Epithelial cell of esophagus (primary cell): ENCODE measurements at places on chromosomes 11 and 22.

- no peak for DNase-seq
These were observed 26.2 kb downstream of the UBASH3B start for GRCh38 chr11:122681735-122682134.

DNA sequence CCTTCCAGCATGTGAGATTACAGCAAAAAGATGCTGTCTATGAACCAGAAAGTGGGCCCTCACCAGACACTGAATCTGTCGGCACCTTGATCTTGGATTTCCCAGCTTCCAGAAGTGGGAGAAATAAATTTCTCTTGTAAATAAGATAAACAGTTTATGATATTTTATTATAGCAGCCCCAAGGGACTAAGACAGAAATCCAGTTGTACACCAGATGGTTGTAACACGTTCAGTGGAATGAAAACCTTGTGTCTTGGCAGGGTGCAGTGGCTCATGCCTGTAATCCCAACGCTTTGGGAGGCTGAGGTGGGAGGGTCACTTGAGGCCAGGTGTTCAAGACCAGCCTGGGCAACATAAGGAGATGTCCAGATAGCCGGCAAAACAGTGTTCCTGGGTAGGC is 61.8 kb downstream of the MCHR1 start:
- DNase-seq, result no peak

- peak; percentile 98 for DNase-seq
These were observed 18.5 kb upstream of the FEZ1 start for GRCh38 chr11:125514336-125515101.

GRCh38 chr11:12801976-12802375 is 127.8 kb downstream of the TEAD1 start:
- DNase-seq, result no peak

GRCh38 chr22:48173061-48173772 is 1410.8 kb downstream of the TBC1D22A start:
- DNase-seq, result no peak

- no peak for DNase-seq
These were observed 5.4 kb downstream of the RNF121 start for GRCh38 chr11:71934213-71934612.

GRCh38 chr22:33921525-33922348 is 1.5 kb upstream of the LARGE1 start:
- DNase-seq, result peak; percentile 5

- no peak for DNase-seq
These were observed 153.8 kb upstream of the E2F8 start for GRCh38 chr11:19394525-19395016.

DNA sequence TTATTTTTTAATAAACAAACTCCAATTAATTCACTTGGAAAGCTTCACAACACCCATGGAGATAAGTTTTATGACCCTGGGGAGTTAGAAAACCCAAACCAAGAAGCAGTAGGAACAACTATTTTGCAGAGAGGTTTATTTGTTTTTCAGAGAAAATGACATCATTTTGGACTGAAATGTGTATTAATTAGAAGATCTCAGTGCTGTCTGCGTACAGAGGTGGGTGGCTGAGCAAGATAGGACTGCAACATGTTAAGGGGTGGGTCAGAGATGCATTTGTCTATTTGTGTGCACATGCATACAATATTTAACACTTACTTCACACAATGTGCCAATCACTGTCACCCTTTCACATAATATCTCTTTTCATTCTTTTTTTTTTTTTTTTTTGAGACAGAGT is 1.1 kb downstream of the SCGB1A1 start:
- no peak for DNase-seq

DNA sequence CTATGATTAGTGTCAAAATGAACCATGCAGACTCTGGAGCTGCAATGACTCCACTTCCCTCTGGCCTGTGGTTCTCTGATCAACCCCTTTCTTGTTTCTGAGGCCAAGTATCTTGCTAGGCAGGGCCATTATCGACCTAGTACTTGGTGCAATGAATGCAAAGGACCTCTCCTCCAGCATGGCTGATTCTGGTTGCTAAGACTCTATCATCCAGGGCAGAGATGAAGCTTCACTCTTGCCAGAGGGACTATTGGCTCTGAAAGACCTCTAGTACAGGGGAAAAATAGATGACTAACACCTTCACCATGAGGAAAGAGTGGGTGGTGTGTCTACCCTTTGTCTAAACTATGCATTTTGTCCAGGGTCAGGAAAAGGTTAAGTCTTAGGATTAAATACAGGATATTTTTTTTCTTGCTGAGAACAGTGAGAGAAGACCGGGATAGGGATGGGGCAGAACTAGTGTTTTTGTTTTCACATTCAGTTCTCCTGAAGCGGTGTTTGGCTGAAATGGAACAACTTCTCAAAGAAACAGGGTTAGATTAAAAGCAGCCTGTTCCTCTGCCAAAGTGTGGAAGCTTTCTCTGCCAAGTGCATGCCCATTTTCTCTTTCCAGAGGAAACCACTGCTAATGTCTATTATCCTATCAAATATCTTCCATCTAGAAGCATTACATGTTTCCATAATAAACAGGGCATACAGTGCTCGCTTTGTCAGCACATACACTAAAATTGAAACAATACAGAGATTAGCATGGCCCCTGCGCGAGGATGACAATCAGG is 5.0 kb upstream of the MTFP1 start:
- DNase-seq, result peak; percentile 79

- DNase-seq, result no peak
These were observed 439.2 kb downstream of the LRRC4C start for GRCh38 chr11:41020259-41020658.

DNA sequence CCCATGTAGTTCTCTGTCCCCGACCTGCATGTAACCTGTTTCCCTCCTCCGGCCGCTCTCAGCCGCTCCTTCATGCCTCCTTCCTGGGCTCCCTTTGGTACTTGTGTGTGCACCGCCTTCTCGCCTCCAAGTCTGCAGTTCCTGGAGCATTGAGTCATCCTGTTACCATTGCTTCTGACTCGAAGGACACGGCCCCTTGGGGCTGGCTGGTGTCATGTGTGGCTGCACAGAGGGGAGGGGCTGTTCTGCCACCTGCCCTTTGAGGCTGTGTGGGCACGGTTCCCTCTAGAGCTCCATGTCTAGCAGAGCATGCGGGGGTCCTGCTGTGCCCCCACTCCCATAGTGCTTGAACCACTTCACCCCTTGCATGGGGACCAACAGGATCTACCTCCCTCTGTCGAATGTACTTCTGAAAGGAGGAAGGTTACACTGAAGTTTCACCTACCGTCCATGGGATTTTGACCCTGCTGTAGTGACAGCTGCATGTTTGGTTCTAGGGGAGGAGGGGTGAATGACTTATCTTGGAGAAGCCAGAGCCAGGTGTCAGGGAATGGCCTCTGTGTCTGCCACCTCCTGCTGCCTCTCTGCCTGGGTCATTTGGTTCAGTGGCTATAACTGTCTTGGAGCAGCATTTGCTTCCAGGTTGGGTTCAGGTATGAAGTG is 39.6 kb downstream of the BCR start:
- peak; percentile 85 for DNase-seq

DNA sequence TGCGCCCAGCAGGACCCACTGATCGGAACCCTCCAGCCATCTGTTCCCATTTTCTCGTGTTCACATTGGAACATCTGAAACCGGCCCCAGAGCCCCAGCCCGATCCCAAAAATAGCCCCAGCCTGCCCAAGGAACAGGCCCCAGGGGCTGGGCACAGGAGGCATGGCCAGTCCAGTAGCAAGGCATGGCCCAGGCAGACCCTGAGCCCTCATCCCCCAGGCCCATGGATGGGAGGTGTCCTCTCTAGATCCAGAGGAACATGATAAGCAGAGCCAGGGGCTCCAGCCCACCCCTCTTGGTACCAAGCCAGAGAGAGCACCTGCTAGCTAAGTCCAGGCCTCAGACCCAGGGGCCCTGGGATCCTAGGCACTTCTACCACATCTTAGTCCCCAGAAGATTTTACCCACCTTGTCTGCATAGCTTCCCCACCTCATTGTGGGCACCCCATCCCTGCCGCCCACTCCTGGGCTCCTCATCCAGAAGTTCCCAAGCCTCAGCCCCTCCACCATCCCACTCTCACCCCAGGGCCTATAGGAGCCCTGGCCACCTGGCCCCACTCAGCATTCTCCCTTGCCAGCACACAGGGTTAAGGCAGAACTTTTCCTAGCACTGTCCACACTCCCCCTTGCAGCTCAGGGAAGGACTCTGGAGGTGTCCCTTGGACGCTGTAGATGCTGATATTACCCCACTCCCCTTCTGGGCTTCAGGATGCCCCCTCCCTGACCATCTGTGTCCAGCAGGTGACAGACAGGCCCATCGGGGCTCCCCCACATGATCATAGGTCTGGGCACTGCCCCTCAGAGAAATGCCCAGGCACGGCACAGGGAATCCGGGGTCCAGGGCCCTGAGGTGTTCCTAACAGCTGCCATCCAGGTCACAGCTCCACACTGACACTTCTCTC is 9.5 kb downstream of the BCL9L start:
- DNase-seq, result no peak

DNA sequence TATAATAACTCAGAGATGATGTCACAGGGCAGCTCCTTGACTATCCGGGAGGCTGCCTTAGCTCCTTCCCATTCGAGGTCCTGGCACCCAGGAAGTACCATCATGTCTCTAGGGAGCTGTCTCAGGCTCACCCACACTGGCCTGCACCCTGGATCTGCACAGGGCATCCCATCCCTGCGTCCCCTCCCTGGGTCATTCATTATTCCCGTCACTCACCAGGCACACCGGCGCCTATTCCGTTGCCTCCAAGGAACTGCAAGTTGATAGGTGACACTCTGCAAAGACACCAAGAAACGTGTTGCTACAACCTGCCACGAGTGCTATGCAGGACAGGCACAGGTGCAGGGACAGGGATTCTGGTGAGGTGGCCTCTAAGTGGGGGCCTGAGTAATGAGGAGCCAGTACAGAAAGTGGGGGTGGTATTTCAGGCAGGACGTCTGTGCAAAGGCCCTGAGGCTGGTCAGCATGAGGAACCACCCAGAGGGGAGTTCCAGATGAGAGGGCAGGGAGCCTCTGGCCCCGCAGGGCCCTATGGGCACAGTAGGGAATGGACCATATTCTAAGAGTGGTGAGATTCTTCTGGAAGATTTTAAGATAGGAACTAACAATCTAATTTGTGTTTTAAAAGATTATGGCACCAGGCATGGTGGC is 71.6 kb upstream of the SHANK2 start:
- no peak for DNase-seq

DNA sequence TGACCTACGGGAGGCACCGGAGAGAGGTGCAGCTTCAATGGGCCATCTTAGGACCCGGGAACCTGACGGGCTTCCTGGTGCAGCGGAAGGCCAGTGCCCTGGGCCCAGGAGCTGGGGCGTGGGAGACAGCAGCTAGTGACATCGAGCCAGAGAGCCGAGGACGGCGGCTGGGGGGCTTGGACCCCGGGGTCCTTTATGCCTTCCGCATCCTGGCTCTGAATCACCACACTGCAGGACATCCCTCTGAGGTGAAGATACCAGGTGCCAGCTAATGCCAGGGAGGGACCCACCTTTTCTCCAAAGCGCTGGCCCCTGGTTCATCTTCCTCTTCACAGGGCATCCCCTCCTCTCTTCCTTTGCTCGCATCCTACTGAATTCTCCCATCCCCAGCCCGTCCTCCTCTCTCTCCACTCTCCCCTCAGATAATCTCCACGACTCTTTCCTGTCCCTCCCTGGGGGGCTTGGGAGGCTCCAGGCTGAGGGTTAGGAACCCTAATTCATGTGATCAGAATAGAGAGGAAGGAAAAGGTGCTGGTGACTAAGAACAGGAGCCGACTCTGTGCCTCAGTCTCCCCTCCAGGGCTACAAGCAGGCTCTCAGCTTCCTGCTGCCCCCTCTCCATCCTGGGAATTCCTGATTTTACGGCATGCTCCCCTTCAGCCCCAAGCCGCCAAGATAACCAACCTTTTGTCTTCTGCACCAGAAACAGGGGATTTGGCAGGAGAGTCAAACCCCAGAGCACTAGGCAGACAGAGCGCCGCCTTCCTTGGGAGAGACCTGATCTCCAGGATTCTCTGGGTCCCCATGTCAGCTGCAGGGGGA is 8.5 kb downstream of the VSIG10L2 start:
- DNase-seq, result no peak

- peak; percentile 25 for DNase-seq
These were observed 127.5 kb downstream of the APIP start for GRCh38 chr11:34788642-34789041.

GRCh38 chr22:20238901-20239675 is 29.0 kb downstream of the RTN4R start:
- DNase-seq, result no peak

GRCh38 chr11:83157594-83158356 is 844 bp downstream of the PCF11 start:
- peak; percentile 45 for DNase-seq

DNA sequence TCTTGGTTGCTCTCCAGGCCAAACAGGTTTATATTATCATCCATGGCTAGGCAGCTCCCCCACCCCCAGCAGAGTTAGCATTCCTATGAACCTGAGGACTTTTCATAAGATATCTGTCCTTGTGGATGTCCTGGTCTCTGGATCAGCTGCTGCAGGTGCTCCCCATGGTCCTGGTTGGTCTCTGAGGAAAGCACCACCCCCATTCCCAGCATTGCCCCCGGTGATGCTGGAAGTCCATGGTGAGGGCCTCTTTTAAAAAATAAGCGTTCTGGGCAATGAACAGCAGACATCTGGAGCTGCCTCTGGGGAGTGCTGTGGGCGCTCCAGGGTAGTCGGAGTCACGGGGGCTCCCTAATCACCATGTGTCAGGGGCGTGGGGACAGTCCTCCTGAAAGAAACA is 26.6 kb downstream of the DKK3 start:
- DNase-seq, result no peak

- no peak for DNase-seq
These were observed 13.9 kb upstream of the GAL start for GRCh38 chr11:68670208-68670992.

- peak; percentile 94 for DNase-seq
These were observed 1.5 kb downstream of the LGALS1 start for GRCh38 chr22:37676736-37677492.

DNA sequence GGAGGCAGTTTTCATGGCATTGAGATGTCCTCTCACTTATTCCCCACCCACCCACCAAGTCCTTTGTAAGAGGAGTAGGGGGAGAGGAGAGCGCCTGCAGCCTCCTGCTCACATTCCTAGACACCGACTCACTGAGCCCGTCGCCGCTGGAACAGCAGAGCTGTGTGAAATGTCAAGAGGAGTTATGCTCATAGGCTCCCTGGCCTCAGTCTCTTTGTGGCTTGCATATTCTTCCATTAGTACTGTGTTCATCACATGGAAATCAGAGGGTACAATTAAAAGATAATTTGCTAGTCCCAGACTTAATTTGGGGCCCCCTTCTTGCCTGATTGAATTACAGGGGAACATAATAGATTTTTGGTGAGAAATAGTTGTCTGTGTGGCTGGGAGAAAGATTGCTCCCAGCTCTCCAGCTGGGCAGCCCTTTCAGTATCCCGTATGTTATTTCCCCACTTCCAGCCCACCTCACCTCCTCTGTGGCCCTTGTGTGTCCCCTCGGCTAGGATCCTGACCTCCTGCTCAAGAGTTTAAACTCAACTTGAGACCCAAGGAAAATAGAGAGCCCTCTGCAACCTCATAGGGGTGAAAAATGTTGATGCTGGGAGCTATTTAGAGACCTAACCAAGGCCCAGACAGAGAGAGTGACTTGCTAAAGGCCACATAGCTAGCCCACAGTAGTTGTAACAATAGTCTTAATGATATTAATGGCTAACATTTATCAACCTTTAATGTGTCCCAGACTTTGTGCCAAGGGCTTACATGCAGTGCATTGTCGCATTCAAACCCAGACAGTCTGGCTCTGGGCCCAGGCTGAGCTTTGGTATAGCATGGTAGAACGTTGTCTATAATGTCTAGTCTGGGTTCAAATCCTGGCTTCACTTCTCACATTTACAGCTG is 32.2 kb downstream of the LIMK2 start:
- peak; percentile 81 for DNase-seq

GRCh38 chr11:12999597-12999996 is 9.5 kb upstream of the RASSF10 start:
- no peak for DNase-seq

- DNase-seq, result no peak
These were observed 100.8 kb downstream of the EHF start for GRCh38 chr11:34721646-34722045.
